ENCODE measurements at places on chromosomes 2 and 18.

DNA sequence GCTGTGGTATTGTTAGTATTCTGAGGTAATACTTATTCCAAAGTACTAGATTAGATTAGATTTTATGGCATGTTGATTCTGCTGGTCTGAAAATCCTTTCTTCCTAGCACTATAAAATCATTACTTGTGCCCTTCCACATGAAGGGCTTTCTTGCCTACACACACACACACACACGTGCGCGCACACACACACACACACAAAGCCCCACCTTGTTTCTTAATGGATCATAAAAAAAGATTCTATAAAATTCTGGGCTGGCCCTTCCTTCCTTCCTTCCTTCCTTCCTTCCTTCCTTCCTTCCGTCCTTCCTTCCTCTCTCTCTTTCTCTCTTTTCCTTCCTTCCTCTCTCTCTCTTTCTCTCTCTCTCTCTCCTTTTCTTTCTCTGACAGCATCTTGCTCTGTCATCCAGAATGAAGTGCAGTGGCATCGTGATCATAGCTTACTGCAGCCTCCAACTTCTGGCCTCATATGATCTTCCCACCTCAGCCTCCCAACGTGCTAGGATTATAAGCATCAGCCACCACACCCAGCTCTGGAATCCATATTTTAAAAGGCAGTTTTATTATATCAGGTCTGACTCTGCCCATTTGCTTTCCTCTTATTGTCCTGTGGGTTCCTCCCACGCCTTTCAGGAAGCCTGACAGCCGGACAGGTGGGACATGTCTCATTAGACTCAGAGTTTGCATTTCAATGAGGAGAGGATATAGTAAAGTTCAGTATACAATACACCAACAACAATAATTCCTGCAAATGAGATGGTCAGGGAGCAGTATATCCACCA, 321.1 kb downstream of the PIK3C3 start:
- DNase-seq, result no peak

DNA sequence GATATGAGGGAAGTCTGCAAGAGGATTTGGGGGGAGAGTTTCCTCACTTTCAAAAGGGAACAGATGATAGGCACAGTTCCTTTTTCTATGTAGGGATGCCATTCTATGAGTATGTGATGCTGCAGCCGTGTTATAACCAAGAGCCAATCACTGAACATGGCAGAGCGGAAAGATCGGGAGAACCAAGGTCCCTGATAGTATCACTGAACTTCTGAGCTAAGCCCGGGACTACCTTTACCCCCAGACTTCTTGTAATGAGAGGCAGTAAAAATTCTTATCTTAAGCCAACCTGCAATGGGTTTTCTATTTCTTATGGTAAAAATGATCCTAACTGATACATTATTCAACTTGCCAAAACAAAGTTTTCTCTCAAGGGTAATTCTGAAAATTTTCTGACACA, 21.6 kb upstream of the SLC1A4 start:
- DNase-seq, result no peak

- no peak for DNase-seq
Measured at GRCh38 chr2:132645176-132645575, 24.8 kb downstream of the LYPD1 start.

DNA sequence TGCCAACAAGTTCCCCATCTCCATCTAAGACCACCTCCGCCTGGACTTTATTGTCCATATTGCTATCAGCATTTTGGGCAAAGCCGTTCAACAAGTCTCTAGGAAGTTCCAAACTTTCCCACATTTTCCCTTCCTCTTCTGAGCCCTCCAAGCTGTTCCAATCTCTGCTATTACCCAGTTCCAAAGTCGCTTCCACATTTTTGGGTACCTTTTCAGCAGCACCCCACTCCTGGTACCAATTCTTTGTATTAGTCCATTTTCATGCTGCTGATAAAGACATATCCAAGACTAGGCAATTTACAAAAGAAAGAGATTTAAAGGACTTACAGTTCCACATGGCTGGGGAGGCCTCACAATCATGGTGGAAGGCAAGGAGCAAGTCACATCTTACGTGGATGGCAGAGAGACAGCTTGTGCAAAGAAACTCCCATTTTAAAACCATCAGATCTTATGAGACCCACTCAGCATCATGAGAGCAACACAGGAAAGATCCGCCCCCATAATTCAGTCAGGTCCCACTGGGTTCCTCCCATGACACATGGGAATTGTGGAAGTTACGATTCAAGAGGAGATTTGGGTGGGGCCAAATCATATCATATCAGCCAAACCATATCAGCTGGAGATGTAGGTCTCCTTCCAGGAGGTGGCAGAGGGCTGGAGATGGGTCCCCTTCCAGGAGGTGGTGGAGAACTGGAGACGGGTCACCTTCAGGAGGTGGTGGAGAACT, 19.8 kb upstream of the TXNDC2 start:
- DNase-seq, result no peak

- DNase-seq, result no peak
Measured at GRCh38 chr2:150466741-150467620, 20.5 kb downstream of the RND3 start.

GRCh38 chr18:79628416-79629248, 51.0 kb upstream of the CTDP1 start:
- no peak for DNase-seq

DNA sequence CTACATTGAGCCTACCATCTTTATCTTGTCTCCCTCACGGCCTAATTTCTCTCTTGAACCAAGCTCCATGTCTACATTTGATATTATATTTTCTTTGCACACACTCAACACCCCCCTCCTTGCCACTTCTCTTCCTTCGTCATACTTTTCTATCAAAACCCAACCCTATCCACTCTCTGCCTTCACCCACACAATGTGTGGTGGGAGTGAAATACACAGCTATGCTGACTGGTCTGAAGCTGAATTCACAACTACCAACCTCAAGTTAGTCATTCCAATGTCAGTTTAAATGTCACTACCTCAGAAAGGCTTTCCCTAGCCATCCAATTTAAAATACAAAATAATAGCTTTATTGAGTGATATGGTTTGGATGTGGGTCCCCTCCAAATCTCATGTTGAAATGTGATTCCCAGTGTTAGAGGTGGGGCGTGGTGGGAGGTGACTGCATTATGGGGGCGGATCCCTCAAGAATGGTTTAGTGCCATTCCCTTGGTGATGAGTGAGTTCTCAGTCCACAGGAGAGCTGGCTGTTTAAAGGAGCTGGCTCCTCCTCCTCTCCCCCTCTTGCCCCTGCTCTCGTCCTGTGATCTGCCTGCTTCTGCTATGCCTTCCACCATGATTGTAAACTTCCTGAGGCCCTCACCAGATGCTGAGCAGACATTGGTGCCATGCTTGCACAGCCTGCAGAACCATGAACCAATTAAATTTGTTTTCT, 112.1 kb downstream of the DTNB start:
- no peak for DNase-seq

GRCh38 chr2:156647377-156648010, 211.3 kb downstream of the GPD2 start:
- no peak for DNase-seq

DNA sequence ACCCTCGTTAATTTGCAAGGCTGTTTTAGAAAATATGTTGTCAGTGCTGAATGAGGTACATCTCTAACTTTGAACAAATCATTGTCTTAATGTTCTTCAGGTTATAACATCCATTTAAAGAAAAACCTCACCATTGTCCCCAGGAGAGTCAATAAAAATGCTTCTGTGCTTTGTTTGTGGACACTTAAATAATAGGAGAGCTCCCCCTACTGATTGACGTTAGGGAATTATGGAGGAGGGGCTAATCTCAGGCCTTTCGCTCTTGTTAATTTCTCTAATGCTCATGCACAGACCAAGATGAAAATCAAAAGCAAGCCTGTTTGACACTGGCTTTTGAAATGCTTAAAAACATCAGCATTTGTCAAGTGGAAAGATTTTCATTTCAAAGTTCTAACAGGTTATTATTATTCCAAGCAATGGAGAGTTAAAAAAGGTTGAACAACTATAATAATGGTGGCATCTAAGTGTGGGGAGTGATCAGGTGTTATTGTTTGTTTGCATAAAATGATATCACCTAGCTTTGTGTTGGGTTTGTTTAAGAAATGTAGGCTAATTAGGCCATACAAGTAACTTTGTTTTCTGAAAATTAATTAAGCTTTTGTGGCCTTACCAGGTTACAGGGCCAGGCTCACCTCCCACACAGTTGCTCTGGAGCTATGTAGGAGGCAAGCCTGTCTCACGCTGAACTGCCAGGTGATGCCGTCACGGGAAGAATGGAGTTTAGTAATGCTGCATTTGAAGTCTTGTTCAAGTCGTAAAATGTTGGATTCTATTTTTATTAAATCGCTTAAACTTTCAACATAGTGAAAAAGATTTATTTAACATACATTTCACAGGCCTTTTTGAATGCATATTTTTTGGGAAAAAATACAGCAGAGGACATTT, 51.7 kb upstream of the SMIM21 start:
- DNase-seq, result peak; percentile 36

- no peak for DNase-seq
Measured at GRCh38 chr18:45449418-45450227, 165.7 kb upstream of the SLC14A2 start.
